ENCODE measurements at places on chromosomes 7 and 10. TPM values are rescaled to one million over a fixed set of nuclear protein-coding genes. Genes with fewer than 3 reads are reported as not detected.

- DNase-seq, result no peak
Observed at GRCh38 chr10:79149662-79150443, 81.1 kb downstream of the ZMIZ1 start.

GRCh38 chr10:66717231-66717981 lies 208.4 kb upstream of the LRRTM3 start:
- DNase-seq, result no peak

Gene DEPP1
- total RNA-seq, result 0.50 TPM

- no peak for DNase-seq
Observed at GRCh38 chr7:44977304-44977958, 1.4 kb downstream of the MYO1G start.

GRCh38 chr7:54778696-54779540 lies 19.9 kb upstream of the SEC61G start:
- DNase-seq, result no peak

GRCh38 chr7:82335927-82336326 lies 107.7 kb downstream of the CACNA2D1 start:
- DNase-seq, result no peak

- no peak for DNase-seq
Observed at GRCh38 chr7:111525100-111525499, 37.2 kb downstream of the IMMP2L start.

DNA sequence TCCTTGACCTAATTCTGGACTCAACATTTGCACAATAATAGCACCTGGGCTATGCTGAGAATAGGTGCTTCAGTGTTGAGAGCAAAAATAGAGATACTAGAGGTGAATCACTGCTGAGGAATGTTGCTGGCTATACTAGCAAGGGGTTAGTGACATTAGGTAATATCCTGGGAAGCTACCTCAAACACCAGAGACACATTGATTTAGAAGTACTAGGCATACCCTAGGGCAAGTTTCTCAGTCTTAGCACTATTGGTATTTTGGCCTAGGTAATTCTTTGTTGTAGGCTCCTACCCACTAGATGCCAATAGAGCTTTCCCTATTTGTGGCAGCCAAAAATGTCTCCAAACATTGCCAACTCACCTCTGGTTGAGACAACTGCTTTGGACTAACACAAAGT lies 484.0 kb upstream of the MBL2 start:
- no peak for DNase-seq

GRCh38 chr10:67943917-67944316 lies 59.5 kb downstream of the SIRT1 start:
- no peak for DNase-seq

Gene CPA2
- 0.55 TPM for total RNA-seq

Gene TMEM139
- total RNA-seq, result 0.91 TPM

- DNase-seq, result no peak
Observed at GRCh38 chr7:21500117-21500832, 42.6 kb upstream of the DNAH11 start.

Gene PRSS37
- not detected for total RNA-seq

Gene ANTXRL
- total RNA-seq, result not detected

Gene C7orf33
- not detected for total RNA-seq

Gene BMPER
- not detected for total RNA-seq

GRCh38 chr10:72846238-72846637 lies 47.3 kb upstream of the OIT3 start:
- no peak for DNase-seq

Gene HMX2
- total RNA-seq, result not detected

Gene CFAP43
- total RNA-seq, result 0.71 TPM

Gene MRPL43
- 64.0 TPM for total RNA-seq

Gene TRPV5
- not detected for total RNA-seq

GRCh38 chr10:101932183-101932582 lies 88.6 kb upstream of the KCNIP2 start:
- DNase-seq, result no peak

Gene DYNC1I1
- 0.79 TPM for total RNA-seq

DNA sequence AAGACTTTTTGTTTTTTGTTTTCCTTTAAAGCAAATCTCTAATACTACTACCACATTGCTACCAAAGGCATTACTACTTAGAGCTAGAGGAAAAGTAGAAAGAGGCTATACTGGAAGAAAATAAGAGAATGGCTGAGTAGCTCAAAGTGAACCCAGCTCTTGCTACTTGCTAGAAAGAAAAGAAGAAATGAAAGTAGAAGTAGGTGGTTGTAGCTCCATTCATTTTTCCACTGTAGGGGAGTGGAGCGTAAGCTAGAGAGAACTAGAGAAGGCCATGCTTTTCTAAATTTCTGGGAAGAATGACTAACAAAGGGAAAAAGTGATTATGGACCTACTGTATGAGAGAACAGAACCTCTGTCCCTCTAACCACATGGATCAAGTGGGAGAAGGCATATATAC lies 184.4 kb downstream of the PON1 start:
- no peak for DNase-seq
